ENCODE measurements at places on chromosomes 11 and 22. TPM values are rescaled to one million over a fixed set of nuclear protein-coding genes. Genes with fewer than 3 reads are reported as not detected.

DNA sequence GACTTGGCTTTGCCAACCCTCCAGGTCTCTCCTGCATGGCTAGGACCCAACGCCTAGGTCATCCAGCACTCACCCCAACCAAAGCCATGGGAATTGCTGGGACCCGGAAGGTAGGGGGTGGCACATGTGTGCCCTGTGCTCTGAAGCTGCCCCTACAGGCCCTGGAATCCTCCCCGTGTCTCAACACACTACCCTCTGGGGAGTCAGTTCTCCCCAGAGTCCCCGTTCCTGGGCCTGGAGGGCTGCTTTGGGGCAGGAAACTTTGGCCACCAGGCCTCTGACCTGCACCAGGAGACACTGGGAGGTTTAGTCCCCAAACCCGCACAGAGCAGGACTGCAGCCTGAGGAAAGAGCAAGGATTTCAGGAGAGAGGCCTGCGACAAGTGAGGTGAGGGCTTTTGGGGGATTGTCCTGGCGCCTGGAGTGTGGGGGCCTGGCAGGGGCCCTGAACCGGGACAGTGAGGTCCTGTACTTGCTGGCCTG lies 495 bp upstream of the IFITM1 start:
- H3K4me3 ChIP-seq: no peak overlapping the region
- H3K27ac ChIP-seq: peak overlapping the region; percentile 71
- no peak for DNase-seq
- peaks cover 5% of the 10 kb centered on the region for H3K27me3 ChIP-seq
- H3K36me3 ChIP-seq: no peaks in the 10 kb centered on the region

- H3K36me3 ChIP-seq: no peaks in the 10 kb centered on the region
- H3K4me1 ChIP-seq: no peaks in the 10 kb centered on the region
- no peak overlapping the region for H3K4me3 ChIP-seq
- H3K27ac ChIP-seq: no peak overlapping the region
Observed at GRCh38 chr11:30225642-30226041, 5.2 kb upstream of the FSHB start.

DNA sequence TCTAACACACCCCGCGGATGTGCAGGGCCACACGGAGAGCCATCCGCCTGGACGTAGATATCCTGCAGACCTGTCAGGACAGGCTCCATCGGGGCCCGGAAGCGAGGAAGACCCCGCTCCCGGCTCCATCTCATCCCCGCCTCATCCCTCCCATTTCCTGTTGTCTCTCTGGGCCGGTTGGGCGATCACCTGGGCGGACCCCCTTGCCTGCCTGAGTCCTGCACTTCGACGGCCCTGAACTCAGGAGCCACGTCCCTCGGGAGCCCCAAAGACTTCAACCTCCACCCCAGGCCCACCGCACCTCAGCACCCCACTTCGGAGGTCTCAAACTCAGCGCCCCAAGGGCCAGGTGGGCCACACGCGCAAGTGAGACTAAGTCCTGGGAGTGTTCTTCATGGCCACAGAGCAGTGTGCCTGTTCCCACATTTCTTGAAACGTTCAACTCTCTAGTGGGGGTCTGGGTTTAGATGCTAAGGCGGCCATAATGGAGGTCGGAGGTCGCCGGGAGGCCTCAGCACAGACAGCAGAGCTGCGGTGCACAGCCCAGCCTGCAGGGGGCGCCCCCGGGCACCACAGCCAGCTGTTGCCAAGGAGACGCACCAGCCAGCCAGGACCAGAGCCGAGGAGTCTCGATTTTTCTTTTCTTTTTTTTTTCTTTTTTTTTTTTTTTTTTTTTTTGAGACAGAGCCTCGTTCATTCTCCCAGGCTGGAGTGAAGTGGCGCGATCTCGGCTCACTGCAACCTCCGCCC lies 26.0 kb upstream of the FADD start:
- DNase-seq: no peak
- H3K27ac ChIP-seq: no peak overlapping the region
- no peaks in the 10 kb centered on the region for H3K36me3 ChIP-seq
- H3K27me3 ChIP-seq: no peaks in the 10 kb centered on the region

- peak; percentile 96 for DNase-seq
- peak overlapping the region; percentile 46 for H3K27ac ChIP-seq
- no peaks in the 10 kb centered on the region for H3K36me3 ChIP-seq
- H3K4me1 ChIP-seq: peaks cover 32% of the 10 kb centered on the region
- H3K4me3 ChIP-seq: no peak overlapping the region
- no peaks in the 10 kb centered on the region for H3K27me3 ChIP-seq
Observed at GRCh38 chr22:32528984-32529982, 54.7 kb downstream of the FBXO7 start.

HORMAD2 gene
- not detected for total RNA-seq

Measured in sigmoid colon (tissue), 7 donors.